ENCODE measurements at places on chromosomes 6 and 20.

DNA sequence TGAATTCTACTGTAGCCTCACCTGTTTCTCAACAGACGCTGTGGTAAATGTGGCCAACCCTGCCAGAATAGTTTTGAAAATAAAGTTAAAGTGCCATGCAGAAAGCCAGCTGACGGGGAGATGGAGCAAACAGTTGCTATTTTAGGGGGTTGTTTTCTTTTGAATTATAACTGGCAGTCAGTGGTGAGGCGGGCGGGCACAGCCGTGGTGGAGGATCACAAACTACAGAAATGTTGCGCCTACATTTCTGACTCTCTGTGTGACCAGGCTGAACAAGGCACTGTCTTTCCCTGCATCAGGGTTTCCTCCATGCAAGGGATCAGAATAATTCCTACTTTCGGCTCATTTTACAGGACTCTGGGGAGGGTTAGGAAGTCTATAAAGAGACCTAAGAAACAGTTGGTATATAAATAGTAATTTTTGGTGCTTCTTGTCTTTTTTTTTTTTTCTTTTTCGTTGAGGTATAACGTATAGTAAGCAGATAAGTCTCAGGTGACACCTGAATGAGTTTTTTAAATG, 17.2 kb downstream of the CHMP4B start:
- no peak for DNase-seq

DNA sequence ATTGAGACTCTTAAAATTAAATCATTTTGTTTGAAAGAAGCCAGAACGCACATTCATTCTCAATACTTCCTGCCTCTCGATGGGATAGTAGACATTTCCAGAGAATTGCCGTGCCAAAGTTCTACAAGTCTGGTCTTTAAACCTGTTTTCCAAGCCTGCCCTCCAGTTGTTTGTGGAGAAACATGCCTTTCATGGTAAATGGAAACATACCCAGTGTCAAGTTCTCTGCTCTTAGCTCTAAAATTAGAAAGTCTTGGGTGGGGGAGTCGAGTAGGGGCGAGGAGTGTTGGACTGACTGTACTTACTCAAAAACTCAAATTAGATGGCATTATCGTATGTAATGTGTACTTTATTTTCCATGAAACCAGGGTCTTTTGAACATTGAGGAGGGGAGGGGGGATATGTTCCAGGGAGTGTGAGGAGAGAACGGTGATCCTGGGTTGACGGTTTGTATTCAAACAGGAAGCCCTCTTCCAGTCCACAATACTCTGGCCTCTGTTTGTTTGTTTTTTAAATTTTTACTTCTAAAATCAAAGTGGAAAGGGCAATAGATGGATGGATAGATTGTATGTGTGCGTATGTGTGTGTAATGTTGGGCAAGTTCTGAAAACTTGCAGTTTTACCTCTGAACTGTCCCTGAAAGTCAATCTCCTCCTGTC, 106.8 kb upstream of the ARMC2 start:
- no peak for DNase-seq

- no peak for DNase-seq
Observed at GRCh38 chr20:36467076-36467999, 74.0 kb upstream of the MYL9 start.

GRCh38 chr20:57260934-57261333, 5.5 kb downstream of the BMP7 start:
- DNase-seq = no peak

DNA sequence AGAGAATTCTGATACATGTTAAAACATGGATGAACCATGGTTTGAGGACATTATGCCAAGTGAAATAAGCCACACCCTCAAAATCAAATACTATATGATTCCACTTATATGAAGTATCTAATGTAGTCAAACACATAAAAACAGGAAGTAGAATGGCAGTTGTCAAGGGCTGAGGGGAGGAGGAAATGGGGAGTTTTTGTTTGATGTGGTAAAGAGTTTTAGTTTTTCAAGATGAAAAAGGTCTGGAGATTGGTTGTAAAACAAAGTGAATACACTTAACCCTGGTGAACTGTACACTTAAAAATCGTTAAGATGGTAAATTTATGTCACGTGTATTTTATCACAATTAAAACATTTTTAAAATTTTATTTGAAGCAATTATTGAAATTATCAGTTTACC, 127.4 kb upstream of the GRIK2 start:
- DNase-seq = no peak

DNA sequence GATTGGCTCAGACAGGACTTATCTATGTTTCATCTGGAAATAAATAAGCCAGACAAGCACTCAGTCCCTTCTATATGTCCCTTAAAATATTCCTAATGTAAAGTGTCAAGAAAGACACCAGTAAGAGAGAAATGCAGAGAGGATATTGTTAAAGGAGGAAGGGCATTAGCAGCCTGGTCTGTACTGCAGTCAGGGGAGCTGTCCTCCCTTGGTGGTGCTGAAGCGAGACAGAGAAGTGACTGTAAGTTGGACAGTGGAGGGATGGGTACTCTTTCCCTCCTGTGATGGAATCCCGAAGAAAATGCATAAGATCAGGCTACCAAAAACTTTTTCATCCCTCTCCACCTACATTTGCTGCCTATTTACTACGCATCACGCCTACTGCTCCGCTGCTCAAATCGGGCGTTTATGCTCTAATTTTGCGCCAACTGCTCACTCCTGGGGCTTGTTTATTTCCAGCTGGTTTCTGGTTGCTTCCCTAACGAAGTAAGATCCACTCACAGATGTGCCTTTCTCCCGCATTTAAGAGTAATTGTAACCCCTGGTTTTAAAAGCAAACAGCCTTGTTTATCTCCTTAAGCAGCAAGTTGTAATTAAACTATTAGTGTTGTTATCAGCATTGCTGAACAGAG, 35.2 kb downstream of the PHACTR1 start:
- no peak for DNase-seq

GRCh38 chr6:429515-430121, 38.1 kb downstream of the IRF4 start:
- no peak for DNase-seq

- no peak for DNase-seq
Observed at GRCh38 chr6:7243179-7243981, 69.6 kb downstream of the SSR1 start.

GRCh38 chr6:36422714-36423100, 19.9 kb downstream of the PXT1 start:
- no peak for DNase-seq

DNA sequence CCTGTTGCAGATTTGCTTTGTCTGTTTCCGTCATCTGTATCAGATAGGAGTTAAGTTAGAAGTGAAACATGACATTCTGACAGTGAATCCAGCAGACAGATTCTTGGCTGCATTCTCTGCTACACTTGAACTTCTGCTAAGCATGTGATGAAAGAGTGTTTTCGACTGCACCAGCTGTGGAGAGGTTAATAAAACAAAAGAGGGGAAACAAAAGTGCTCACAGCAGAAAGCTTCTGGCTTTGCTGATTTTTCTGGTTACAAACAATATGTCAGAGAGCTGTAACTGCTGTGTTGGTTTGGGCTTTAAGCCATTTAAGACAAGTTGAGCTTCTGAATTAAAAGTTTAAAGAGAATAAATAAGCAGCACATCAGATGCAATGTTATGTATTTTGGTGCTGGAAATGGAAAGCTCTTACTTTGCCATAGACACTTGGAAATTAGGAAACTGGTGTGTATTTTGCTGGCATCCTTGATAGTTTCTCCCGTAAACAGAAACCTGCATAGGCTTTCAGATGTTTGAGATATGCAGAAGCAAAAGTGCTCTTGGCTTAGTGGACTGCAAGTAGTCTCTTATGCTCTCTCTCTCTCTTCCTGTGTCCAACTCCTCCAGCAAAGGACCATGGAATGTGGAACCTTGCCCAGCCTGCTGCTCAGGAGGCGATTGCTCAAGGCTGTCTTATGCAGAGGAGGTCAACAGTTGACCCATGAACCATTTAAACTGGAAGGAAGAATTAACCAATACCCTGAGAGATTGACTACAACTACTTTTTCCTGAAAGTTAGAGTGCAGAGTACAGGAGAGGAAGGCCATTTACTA, 104.9 kb downstream of the RPS12 start:
- DNase-seq = no peak

DNA sequence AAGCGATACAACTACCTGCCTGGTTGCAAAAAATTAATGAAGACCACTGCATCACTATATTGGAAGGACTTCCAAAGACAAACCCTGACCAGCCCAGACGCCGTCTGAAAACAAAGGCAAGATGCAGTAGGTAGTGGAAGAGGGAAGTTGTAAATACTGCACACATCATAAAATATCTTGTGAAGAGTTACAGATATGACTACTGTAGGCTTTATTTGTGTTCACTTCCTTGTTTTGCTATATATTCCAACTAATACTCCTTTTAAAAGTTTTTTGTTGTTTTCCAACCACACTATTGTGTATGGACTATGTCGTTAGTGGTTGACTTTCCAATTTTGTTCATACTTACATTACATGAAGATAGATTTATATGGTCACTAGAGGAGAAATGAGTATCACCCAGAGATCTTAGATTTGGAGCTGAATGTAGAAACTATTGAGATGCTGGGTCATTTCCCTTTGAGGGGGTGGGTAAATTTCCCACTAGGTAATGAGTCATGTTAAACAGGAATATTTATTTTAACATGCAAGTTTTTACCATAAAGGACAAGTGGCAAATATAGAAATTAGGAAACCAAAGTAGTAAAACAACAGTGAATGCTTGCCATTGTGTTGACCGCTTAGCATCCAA, 16.6 kb upstream of the TXLNB start:
- no peak for DNase-seq

- DNase-seq = no peak
Observed at GRCh38 chr20:52500157-52500556, 308.6 kb upstream of the ZFP64 start.

- DNase-seq = no peak
Observed at GRCh38 chr6:140475086-140475485, 1100.6 kb upstream of the CITED2 start.
